ENCODE measurements at places on chromosomes 6 and 20. TPM values are rescaled to one million over a fixed set of nuclear protein-coding genes. Genes with fewer than 3 reads are reported as not detected.
A peak's percentile ranks its signal among the peaks of the same experiment; 100 is the strongest.

BAG2 gene
- 6.8 TPM for total RNA-seq

DNA sequence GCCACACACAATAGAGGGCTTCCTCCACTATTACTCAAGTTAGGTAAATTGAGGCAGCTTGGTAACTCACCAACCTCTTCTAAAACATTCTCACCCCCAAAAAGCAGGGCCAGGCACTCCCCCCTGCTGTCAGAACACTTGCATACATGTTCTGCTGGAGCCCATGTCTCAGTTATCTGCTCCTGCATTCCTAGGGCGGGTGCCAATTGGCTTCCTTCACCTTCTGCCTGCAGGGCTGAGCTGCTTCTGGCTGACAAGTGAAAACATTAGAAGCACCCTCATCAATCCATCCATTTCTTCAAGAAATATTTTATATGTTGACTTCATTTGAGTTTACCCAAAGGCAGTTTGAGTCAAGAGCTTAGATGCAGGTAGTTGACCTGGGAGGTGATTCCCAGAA, 4.5 kb upstream of the ENTPD6 start:
- DNase-seq = no peak

DNA sequence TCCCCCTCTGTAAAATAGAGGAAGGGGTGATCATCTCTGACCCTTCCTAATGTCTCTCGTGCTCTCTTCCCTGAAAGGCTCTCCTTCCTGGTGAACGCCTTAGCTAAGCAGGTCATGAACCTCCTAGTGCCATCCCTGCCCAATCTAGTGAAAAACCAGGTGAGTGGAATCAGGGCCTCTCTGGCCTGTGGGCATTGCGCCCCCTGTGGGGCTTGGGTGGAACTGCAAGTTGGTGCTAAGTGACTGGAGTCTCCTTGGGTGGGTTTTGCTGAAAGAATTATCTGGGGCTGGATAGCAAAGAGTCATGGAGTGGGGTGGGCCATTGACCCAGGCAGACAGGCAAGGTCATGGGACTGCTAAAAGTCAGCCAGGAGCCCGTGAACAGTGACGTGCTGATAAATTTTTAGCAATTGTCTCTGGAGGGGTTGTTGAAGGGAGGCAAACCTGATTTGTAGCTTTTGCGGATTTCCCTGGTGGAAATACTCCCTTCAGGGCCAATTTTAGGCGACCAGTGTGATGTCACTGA, 8.9 kb downstream of the BPIFB1 start:
- DNase-seq = no peak

DNA sequence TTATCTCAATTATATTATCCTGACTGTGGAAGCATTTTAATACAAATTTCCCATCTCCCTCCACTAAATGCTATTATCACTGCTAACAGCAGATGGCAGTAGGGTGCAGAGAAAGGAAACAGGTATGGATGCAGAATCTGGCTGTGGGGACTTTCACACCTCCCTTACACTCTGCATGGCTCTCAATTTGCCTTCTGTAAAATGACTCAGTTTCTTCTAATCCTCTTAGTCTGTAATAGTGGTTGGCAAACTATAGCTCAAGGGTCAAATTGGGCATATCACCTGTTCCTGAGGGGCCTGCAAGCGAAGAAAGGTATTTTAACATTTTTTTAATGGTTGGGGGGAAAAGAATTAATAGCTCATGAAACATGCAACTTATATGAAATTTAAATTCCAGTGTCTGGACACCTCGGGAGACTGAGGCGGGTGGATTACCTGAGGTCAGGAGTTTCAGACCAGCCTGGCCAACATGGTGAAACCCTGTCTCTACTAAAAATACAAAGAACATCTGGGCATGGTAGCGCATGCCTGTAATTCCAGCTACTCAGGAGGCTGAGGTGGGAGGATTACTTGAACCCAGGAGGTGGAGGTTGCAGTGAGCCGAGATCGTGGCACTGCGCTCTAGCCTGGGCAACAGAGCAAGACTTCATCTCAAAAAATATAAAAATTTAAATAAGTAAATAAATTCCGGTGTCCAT, 83.5 kb downstream of the ZMYND8 start:
- DNase-seq = peak; percentile 71

GRCh38 chr20:47720636-47721427, 64.4 kb downstream of the SULF2 start:
- DNase-seq = peak; percentile 41

KCNK16 gene
- total RNA-seq = not detected

DNA sequence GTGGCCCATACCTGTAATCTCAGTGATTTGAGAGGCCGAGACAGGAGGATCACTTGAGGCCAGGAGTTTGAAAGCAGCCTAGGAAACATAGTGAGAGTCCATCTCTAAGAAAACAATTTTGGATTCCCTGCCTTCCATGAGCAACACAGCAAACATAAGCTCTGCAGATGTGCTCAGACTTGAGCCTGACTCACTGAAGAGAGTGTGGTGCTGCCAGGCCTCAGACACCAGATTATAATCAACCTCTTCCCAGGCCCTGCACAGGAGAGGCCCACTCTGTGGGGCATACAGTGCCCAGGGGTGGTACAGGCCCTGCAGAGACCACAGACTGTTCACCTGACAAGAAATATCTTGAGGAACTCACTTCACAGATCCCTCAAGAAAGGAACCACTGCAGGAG, 19.9 kb downstream of the HLA-DPB1 start:
- no peak for DNase-seq

GRCh38 chr6:62707156-62707555, 421.1 kb upstream of the KHDRBS2 start:
- DNase-seq = no peak

DNA sequence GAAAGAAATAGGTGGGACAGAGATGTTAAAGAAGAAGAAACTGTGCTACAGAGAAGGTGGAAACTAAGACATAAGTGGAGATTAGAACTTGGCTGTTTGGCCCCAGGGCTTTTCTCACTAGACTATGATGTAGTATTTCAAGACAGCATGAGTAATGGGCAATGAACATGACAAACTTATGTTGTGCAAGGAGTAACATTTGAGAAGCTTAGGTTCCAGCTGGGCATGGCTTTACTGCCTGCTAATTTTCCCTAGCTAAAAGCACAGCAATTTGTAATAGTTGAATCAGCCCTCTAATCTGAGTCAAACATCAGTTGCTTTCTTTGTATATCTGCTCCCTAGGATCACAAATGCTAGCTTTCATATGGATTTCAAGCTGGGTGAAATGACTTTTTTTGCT, 294.3 kb upstream of the BMP2 start:
- no peak for DNase-seq

SNAI1 gene
- 7.4 TPM for total RNA-seq

COX4I2 gene
- 0.41 TPM for total RNA-seq

- DNase-seq = no peak
Observed at GRCh38 chr6:102736941-102737368, 1343.4 kb downstream of the GRIK2 start.

LYRM4 gene
- total RNA-seq = 21.4 TPM

DNA sequence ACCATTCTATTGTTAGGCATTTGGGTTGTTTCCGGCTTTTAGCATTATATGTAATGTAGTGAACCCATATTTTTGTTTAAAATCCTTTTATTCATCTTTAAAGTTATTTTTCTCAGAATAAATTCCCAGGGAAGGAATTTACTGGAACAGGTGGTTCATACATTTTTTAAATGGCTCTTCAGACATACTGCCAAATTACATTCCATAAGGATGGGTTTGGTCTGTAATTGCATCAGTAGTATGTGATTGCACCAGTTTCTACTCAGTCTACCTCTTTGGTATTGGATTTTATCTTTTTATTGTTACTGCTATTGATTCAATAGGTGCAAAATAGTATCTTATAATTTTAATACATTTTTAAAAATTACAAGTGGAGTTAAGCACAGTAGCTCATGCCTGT, 27.2 kb downstream of the BRPF3 start:
- no peak for DNase-seq

MATN4 gene
- 0.34 TPM for total RNA-seq

SYNDIG1 gene
- total RNA-seq = 0.73 TPM

SLC25A27 gene
- total RNA-seq = 33.7 TPM

- DNase-seq = no peak
Observed at GRCh38 chr6:4613795-4614194, 162.4 kb upstream of the CDYL start.

DNA sequence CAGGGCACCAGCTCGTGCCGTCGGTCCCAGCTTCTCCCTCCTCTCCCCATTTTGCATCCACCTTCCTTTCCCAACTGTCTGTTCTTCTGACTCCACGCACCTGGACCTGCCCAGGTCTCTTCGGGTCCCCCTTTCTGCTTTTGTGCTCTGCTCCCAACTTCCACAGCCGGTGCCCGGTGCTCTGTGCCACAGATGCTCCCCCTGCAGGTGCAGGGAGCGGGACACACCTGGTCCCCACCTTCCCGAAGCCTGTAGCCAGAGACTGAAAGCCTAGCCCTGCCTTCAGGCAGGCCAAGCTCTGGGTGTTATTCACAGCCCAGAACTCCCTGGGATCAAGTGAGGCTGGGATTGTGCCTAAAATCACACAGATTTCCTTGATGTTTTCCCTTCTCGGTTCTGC, 24.6 kb upstream of the BMP7 start:
- no peak for DNase-seq

DNA sequence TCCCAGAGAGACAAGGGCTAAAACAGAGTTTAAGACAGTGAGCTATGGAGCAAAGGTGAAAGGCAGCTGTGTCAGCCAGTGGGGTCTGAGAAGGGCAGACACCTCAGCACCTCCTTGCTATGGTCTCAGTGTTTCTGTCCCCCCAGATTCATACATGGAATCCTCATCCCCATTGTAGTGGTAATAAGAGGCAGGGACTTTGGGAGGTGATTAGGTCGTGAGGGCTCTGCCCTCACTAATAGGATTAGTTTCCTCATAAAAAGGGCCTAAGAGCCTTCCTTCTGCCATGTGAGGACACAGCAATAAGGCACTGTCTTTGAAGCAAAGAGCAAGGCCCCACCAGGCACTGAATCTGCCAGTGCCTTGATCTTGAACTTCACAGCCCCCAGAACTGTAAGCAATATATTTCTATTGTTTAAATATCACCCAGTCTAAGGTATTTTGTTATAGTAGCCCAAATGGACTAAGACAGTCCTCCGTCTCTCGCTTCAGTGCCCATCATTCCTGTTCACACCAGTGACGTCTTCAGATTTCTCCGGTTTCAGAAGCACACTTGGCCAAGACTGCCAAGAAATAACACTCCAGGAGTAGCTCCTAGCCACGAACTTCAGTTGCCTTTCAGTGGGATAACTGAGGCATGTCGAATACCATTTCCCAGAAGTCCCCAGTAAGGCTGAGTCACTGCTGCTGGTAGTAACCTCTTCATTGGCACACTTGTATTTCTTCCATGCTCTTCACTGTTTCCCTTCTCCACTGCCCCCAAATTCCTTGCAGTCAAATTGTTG, 32.8 kb downstream of the SLC13A3 start:
- no peak for DNase-seq

DNA sequence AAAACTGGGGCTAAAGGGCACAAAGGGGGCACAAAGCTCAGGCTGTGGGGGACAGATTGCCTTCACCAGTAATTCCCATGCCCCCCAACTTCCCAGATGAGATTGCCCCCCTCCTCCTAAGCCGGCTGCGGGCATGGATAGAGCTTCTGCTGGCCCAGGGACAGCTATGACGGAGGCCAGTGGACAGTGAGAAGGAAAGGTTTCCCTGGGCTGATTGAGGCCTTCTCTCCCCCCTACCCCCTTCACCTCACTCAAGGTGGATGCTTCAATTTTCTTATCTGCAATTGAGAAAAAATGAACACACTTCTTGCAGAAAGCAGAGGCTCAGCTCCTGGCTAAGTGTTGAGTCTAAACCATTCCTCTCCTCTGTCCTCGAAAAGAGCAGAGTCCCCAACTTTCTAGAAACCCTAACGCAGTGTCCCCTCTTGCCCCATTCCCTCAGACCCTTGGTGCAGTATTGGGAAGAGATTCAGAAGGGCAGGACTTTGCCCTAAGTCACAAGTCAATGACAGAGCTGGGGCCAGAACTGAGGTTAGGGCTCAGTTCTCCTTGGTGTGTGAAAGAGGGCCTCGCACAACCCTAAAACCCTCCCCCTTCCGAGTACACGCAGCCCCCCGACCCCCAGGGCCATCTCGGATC, 808 bp downstream of the SDC4 start:
- no peak for DNase-seq

All from prostate gland (tissue), 2 donors.